ENCODE measurements at places on chromosomes 6 and 20. TPM values are rescaled to one million over a fixed set of nuclear protein-coding genes. Genes with fewer than 3 reads are reported as not detected.

The ANKRD66 gene
- total RNA-seq = not detected

The MUC21 gene
- total RNA-seq = not detected

The TNF gene
- total RNA-seq = not detected

The SPATS1 gene
- not detected for total RNA-seq

The OOEP gene
- not detected for total RNA-seq

The C2 gene
- total RNA-seq = 8.4 TPM

The SLC22A3 gene
- total RNA-seq = 8.4 TPM

The SYCP2 gene
- total RNA-seq = 3.7 TPM

The WASF1 gene
- 2.1 TPM for total RNA-seq

The ULBP1 gene
- not detected for total RNA-seq

The PARD6B gene
- 0.52 TPM for total RNA-seq

The RNF144B gene
- total RNA-seq = 15.1 TPM

The CALHM4 gene
- not detected for total RNA-seq

The ARMH2 gene
- not detected for total RNA-seq

The GRM1 gene
- under 0.01 TPM for total RNA-seq

The C6orf47 gene
- 18.3 TPM for total RNA-seq

The TRIM15 gene
- not detected for total RNA-seq

The TPX2 gene
- total RNA-seq = 8.4 TPM

The SLCO4A1 gene
- total RNA-seq = not detected

The GSTA1 gene
- not detected for total RNA-seq

The UNC5CL gene
- total RNA-seq = 2.1 TPM

The C20orf141 gene
- total RNA-seq = not detected

The CYP39A1 gene
- total RNA-seq = 6.3 TPM

The CNBD2 gene
- 5.2 TPM for total RNA-seq

The CSTF1 gene
- 20.9 TPM for total RNA-seq

The TNXB gene
- 130 TPM for total RNA-seq

The CFB gene
- total RNA-seq = 3.7 TPM

The KHDC1 gene
- 2.6 TPM for total RNA-seq

Data from skeletal muscle tissue (tissue), 5 donors.